Immature natural killer cell (primary cell): ENCODE measurements at places on chromosomes 3 and 15.
A peak's percentile ranks its signal among the peaks of the same experiment; 100 is the strongest.

DNA sequence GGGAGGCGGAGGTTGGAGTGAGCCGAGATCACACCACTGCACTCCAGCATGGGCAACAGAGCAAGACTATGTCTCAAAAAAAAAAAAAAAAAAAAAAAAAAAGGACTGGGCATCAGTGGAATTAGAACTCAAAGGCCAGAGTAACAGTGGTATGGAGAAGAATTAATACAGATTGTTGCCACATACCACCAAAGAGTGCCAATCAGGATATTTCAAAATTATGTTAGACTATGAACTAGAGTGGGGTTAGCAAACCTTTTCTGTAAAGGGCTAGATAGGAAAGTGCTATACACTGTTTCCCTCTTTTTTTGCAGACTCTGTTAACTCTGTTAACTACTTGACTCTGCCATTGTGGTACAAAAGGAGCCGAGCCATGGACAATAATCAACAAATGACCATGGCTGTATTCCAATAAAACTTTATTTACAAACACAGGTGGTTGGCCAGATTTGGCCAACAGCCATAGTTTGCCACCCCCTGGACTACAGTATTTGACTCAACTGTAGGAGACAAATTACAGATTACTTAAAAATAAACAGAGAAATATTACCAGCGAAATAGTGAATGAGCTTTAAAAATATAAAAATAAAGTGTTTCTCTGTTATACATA, 28.6 kb downstream of the DPH3 start:
- no peak for DNase-seq

DNA sequence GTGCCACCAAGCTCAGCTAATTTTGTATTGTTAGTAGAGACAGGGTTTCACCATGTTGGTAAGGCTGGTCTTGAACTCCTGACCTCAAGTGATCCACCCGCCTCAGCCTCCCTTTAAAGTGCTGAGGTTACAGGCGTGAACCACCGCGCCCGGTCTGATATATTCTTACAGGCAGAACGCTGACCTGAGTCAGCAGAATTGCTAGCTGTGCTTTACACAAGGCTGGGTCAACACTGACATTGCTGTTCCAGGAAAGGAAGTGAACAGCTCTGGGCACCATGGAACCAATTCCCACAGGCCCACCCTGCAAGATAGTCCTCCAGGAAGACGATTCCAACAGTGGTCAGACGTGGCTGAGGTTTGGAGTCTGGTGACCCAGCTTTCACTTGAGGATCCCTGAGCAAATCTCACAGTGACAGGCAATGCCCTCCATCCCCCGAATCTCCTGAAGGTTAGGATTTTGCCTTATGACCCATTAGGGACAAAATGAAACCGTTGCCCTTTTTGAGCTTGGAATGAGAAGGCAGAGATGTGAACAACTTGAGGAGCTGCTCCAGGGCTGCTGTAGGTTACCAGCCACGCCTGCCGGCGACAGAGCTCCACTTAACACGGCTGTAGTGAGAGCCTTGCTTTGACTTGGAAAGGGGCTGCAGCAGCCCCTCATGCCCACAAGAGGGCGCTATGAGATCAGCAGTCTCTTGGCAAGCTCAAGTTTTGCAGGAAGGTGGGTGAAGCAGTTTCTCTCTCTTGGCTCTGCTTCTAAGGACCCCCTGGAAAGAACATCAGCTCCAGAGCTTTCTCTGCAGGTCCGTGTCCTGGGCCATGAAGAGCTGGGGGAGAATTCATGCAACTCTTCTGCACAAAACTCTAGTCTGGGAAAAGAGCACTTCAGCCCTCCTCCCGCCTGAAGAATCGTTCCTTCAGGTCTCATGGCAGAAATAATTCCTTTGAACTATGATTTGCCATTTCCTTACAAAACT, 74.1 kb downstream of the SENP2 start:
- peak; percentile 71 for DNase-seq

- DNase-seq: no peak
Observed at GRCh38 chr3:188706176-188706575, 465.6 kb upstream of the TPRG1 start.

- DNase-seq: no peak
Observed at GRCh38 chr15:40358471-40359353, 693 bp downstream of the DISP2 start.

DNA sequence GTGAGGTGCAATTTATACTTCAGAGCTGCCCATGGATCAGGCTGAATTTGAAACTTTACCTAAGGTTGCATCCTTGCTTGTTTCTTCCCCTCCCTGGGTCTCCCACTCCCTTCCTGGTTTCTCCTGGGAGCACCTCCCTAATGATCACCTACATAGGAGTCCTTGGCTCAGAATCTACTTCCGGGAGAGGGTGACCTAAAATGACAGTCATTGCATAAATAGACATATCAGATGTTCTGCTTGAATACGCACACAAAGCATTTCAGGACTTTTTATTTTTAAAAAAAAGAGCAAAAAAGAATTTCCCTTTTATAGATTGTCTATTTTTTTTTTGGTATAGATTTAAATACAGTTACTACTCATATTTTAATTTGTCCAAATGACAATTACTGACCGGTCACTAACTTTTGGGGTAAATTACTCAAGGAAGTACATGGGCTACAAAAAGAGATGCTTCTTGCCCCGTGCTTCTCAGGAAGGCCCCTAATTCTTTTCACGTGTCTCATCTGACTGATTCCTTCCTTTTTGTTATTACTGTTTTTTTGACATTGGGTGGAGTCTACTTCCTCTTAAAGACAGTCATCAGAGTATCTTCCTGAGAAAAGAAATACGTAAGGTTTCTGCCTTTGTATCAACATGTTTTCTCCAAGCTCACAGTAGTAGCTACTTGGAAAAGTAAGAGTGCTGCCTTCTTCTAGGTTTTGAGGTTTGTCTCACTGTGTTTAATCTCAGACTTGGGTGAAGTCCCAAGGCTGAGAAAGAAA, 4.9 kb upstream of the MYZAP start:
- DNase-seq: no peak

GRCh38 chr15:57436166-57436565, 59.9 kb downstream of the CGNL1 start:
- no peak for DNase-seq

DNA sequence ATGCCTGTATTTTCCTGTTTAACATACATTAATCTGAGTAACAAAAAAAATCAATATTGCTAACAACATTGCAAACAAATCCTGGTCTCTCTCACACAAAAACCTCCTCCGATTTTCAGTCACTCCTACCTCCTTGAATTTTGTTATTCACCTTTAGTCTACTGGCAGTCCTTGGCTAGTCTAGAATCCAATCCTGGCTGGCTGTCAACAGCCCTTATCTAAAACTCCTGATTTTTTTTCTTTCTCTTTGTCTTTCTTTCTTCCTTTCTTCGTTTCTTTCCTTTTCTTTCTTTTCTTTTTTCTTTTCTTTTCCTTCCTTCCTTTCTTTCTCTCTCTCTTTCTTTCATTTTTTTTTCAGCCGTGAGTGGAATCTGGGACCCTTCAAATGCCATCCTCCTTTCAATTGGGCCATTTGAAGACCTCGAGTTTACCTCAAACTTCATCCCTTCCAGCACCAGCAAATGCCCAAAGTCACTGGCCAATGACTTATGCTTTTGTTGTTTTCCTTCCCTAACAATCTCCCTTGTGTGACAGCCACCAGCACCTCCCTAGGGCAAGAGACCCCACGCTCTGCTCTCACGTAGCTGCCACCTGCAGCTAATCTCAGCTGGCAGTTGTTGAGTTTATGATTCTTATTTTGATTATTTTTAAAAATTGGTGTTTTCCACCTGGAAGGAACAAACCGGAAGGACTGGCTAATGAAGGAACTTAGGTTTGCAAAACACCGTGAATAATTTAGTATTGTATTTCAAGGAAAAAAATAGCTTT, 6.8 kb upstream of the ONECUT1 start:
- no peak for DNase-seq
